ENCODE measurements at places on chromosomes 5 and 9.
A peak's percentile ranks its signal among the peaks of the same experiment; 100 is the strongest.

- no peak for DNase-seq
These were observed 5.1 kb upstream of the RALGDS start for GRCh38 chr9:133125941-133126696.

DNA sequence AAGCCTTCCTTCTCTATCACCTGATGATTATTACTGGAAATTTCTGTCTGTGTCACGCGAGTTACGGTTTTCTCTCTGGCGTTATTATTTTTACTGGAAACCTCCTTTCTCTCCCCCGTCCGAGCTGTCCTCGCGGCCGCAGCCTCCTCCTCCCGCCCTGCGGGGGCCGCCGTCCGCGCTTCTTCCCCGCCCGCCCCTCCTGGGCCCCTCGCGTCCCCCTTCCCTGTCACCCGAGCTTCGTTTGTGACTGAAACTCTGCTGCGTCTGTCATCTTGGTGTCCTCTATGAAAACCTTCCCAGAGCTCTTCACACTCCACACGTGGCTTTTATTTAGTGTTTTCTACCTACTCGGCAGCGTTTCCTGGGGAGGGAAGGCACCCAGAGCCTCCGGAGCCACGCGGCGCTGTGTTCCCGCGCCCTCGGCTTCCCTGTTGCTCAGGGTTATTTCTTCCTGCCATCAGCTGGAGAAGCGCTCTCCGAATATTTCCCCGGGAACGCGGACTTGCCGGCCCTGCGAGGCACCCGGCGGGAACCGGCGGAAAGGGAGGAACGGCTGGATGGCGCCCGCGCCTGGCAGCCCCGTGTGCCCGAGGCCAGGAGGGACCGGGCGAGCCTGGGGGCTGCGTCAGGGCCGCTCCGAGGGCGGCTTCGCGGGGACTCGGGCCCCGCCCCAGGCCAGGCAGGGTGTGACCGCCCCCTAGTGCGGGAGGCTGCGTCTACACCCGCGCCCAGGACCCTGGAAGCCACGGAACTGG is 33.9 kb downstream of the TRIP13 start:
- DNase-seq = no peak

DNA sequence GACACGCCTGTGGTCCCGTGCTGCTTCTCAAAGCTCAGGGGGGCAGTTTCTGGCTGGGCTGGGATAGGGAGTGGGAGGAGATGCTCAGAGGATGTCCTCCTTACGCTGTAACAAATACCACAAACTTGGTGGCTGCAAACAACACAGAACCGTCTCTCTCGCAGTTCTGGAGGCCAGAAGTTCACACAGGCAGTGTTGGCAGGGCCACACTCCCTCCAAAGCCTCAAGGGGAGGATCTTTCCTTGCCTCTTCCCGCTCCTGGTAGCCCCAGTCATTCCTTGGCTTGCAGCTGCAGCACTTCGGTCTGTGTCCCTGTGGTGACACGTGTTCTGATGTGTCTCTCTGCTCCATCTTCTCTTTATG is 10.4 kb upstream of the ORM1 start:
- DNase-seq = no peak

DNA sequence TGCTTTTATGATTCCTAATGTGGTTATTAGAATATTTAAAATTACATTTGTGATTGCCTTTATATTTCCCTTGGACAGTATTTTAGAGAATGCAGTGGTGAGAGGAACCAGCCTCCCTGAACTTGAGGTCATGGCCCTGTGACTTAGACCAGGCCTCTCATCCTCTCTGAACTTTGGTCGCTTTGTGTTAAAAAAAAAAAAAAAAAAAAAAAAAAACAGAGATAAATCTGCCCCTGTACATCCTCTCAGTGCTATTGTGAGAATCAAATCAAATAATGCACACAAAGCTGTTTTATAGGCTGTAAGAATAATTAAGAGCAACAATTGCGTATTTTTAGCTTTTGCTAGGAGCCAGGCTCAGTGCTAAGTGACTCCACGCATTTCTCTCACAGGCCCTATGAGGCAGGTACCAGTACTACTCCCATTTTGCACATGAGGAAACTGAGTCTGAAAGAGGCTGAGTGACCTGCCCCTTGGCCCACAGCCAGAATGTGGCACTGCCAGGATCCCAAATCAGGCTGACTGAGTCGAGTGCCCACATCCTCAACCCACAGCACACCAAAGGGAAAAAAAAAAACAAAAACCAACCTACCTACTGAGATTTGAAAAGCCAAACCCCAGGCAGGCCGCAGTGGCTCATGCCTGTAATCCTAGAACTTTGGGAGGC is 110.3 kb upstream of the LARP1 start:
- DNase-seq = no peak

GRCh38 chr5:65646938-65647337 is 22.1 kb downstream of the SHLD3 start:
- no peak for DNase-seq

GRCh38 chr9:112086627-112087026 is 88.5 kb downstream of the SUSD1 start:
- no peak for DNase-seq

DNA sequence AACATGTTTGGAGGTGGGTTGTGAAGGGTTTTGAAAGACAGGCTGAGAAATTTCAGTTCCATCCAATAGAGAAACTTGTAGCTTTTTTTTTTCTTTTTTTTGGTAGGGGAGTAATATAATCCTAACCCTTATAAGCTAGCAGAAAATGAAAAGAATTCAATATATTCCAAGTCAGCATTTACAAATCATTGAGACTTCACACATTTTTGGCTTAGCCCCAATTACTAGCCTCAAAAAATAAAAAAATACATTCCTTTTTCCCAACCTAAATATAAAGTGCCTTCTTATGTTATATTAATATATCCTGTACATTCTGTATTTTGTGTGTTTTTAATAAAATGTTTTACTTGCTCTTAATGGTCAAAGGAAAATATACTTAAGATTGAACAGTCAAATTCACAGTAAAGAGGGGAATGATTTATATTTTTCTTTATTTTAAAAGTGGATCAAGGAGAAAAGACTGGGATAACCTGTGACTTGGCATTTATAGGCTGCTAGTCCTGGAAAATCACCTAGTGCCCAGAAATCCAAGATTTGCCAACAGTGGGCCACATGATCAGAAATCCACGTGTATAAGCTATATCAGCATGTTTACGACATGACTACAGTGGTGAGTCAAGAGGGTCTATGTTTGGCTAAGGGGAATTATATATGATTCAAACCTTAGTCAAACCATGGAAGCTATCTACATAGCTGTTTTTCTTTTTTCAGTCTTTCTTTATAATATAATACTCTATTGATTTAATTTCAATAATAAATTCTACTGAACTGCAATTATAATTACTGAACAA is 14.5 kb downstream of the HACD4 start:
- no peak for DNase-seq

DNA sequence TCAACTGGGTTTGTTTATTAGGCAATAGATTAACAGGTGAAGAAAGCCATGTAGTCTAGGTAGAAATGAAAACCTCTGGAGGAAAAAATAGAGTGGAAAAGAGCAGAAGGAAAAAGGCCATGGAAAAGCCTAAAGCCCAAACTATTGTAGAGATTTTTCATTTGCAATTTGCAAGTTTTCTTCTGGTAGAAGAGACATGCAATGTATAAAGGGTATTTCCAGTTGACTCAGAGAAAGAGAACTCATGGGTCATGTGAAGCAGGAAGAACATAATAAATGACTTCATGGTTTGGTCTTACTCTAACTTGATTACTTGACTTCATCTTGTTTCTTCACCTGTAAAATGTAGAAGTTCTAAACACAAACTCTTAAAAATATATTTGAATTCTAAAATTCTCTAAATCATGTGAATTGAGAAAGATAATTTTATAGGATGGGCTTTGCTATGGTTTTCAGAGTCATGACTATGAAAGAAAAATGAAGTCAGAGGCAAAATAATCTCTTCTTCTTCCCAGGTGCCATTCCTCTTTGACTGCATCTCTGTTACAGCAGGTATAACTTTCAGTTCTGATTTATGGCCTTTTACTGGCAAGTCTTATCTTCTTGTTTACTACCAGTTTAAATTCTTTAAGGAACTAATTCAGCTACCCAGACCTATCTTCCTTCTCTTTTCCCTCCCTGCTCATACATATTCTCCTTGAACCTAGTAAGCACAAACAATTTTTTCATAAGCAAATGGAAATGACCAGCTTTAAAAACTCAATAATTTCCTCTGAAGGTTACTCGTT is 47.7 kb upstream of the TMC1 start:
- no peak for DNase-seq

DNA sequence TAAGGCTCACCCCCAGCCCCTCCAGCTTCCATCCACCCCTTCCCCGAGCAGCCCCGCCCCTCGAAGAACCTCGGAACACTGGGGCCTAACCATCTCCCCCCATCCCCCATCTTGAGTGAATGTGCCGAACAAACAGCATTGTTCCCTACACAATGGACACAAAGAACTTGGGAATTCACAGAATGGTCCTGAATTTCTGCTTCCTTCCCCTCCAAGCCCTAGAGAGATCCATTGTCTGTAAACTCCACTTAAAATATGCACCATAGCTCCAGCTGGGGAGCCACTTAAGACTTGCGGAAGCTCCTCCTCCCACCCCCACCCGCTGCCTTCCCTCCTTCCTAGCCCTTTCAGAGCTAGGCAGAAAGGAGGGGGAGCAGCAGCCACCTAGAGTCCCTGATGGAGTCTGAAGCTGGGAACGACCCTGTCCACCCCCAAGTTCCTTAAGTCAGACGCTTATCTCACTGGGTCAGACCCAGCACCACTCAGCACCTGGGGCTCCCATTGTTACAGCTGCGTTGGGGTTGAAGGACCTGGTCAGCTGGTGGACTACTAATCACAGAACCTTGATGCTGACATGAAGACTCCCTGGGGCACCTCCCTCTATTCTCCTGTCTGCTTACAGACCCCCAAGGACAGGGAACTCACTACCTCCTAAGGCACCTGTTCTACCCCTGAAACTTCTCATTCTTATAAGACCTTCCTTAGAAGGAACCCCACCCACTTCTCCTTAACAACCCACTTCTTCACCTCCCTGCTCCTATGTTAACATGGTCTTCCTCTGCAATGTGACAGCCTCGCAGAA is 61.4 kb downstream of the PCDH1 start:
- no peak for DNase-seq

DNA sequence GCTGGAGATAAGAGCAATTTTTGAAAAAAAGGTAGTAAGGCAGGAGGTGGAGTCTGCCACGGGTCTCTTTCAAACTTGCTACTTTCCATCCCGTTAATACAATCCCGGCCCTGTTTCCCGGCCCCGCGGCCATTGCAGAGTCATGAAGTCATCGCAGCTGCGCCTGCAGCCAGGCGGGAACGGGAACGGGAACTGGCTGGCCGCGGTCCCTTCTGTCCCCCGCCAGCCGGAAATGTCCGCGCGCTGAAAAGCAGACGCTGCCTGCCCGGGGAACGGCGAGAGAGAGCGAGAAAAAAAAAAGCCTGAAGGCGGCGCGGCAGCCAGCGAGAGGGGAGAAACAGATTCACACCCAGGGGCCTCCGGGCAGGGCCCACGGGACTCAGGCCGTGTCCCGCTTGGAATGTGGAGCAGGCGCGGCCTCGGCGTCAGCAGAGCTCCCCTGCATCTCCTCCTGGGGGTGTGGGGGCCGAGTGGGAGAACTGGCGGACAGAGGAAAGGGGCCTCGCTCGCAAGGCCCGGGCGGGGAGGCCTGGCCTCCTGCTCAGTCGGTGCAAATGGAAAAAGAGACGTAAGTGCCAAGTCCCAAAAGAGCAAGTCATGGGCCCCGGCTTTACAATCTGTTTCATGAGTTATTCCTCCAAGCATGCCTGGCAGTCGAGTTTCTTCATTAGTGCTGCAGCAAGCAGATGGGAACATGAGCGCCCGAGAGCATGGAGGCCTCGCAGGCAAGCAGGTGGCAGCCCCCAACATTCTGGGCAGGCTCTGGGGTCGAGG is 201.2 kb upstream of the GAS1 start:
- peak; percentile 64 for DNase-seq

GRCh38 chr9:113763429-113763828 is 112.7 kb upstream of the ZNF618 start:
- DNase-seq = no peak

DNA sequence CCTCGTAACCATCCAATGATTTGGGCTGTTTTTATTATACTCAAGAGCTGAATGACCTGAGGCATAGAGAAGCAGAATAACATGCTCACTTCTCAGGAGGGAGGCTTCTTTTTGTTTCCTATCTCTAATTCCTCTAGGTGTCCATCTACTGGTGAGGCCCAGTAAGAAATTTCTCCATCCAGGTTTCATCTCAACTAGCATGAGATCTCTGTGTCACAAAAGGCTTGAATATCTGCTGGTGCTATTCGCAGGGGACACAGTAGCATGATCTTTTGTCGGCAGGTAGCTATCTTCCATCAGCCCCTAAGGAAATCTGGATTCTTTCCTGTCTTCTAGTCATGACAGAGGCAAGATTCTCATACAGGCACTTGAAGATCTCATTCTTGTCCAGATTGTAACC is 8.9 kb downstream of the IFNE start:
- DNase-seq = no peak

DNA sequence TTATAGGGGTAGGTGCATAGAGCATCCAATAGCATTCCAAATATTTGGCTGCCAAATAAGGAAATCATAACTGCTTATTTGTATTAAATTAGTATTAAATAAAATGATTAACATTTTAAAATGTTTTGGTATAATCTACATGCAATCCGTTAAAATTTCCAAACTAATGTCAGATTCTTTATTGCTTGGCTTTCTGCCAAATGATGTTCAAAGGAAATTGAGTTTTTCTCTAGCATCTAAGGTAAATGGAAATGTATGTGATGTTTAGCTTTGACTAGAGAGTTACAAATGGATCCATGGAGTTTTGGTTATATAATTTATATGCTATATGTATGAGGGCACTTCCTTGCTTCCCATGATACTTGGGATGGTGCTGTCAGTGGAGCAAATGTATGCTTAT is 121.7 kb downstream of the ZCCHC7 start:
- DNase-seq = no peak

GRCh38 chr5:64690417-64691151 is at the start of gene SHISAL2B:
SHISAL2B (plus strand) TSS chr5:64690503; CDS start chr5:64690624, 121 bp downstream.
- peak; percentile 8 for DNase-seq

GRCh38 chr5:155389498-155389897 is 375.9 kb downstream of the KIF4B start:
- no peak for DNase-seq

DNA sequence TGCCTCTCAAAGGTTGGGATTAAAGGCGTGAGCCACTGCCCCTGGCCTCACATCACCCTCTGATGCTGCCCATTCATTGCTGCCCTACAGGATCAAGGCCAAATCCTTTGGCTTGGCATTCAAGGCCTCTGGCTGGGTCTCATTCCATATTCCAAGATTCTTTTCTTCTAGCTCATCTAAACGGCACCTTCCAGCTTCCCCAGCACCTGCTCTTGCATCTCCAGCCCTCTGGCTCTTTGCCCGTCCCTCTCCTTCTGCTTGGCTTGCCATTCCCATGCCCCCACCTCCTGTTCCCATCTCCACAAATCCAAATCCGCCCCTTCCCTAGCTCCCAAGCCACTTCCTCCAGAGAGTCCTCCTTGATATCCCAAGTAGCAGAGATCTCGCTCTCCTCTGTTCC is 33.1 kb downstream of the CORO2A start:
- no peak for DNase-seq
